ACHN (cell line): ENCODE measurements at places on chromosomes 11 and 22.

DNA sequence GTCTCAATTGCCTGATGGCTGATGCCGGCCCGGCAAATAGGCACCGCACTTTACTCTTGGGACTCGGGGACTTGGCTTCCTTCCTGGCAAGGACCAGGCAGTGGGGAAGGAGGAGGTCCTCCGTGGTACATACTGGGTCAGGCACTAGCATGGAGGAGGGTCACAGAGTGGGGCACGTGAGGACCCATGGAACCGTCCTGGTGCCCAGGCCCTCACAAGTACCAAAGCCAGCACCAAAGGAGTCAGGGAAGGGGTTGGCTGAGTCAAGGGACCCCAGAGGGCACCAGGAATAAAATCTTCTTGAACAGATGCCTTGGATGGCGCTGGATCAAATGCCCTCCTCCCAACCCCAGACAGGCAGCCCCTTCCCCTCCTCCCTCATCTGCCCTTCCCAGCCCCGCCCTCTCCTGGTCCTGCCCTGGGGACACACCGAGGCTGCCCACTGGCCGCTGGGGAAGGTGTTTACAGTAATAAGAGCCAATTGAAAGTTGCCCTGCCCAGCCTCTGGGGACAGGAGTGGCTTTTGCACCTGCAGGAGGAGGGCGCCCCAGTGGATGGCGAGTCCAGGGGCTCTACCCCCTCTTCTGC lies 5.6 kb upstream of the CARNS1 start:
- DNase-seq, result no peak

DNA sequence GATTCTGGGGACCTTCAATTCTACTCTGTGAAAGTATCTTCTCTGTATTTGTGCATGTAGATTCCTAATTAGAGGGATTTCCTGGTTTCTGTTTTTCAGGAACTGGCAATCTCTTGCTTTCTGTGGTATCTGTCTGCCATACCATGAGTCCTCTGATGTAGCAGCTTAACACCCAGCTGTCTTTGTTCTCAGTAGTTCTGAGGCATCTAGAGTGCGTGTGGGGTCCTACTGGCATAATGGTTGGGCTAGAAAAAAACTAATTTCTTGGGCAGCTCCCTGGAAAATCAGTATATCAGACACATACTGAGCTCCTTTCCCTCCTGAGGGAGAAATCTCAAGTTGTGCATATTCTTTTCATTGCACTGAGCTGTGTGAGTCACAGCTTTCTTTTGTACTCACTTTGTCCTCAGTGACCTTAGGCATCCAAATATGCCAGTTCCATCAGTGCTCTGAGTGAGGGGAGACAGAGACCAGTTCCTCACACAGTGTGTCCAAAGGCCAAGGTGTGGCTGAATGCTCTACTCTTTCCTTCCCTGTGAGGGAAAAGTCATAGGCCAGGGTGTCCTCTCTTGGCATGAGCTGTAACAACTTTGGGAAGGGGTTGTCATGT lies 35.5 kb upstream of the SLC22A24 start:
- DNase-seq, result no peak

- no peak for DNase-seq
Observed at GRCh38 chr11:131973061-131973460, 602.6 kb downstream of the NTM start.

DNA sequence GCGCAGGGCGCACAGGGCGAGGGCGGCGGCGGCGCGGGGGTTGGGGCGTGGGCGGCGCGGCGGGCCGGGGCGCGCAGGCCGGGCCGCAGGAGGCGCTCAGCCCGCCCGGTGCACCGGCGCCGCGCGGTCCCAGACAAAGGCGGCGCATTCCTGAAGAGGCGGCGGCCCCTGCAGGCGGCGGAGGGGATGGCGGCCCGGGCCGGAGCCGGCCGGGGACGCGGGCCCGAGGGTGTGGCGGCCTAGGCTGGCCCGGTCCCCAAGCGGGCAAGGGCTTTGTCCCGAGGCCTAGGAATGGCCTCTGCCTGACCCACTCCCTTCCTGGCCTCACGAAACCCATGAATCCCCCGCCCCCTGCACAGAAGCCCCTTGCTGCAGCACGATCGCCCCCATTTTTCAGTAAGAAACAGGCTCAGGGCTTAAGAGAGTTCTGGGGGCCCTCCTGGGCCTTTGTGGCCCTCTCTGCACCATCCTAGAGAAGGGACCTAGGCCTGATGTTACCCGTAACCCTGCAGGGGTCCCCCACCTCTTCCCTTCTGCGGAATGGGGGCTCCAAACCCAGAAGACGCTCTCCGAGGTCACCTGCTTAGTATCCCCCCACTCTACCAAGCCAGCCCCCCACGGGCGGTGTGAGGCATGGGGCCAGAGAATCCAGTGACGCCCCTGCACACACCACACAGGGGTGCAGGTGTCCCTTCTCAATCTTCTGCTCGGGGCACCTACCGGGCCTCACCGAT lies at the start of gene RTN4R:
Gene RTN4R (minus strand): TSS at position 40 of the 734 bp plus-strand sequence. CDS start 226 bp downstream, outside the sequence.
- peak; percentile 67 for DNase-seq

DNA sequence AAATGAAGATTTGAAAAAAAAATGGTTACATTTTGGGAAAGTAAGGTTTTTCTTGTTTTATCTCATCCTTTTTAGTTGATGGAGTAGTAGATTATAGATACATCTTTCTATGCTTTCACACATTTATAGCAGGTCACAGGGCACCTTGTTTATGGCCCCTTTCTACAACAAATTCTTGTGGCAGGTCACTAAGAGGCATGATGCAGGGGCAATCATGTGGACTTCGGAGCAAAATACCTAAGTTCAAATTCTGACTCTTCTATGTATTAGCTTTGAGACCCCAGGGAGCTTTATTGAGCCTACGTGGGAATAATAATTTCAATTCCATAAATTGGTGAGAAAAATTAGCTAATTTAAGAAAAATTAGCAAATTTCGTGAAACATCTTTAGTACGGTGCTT lies 177.4 kb downstream of the DSCAML1 start:
- no peak for DNase-seq

GRCh38 chr22:19909350-19910179 lies 32.0 kb upstream of the COMT start:
- peak; percentile 68 for DNase-seq

DNA sequence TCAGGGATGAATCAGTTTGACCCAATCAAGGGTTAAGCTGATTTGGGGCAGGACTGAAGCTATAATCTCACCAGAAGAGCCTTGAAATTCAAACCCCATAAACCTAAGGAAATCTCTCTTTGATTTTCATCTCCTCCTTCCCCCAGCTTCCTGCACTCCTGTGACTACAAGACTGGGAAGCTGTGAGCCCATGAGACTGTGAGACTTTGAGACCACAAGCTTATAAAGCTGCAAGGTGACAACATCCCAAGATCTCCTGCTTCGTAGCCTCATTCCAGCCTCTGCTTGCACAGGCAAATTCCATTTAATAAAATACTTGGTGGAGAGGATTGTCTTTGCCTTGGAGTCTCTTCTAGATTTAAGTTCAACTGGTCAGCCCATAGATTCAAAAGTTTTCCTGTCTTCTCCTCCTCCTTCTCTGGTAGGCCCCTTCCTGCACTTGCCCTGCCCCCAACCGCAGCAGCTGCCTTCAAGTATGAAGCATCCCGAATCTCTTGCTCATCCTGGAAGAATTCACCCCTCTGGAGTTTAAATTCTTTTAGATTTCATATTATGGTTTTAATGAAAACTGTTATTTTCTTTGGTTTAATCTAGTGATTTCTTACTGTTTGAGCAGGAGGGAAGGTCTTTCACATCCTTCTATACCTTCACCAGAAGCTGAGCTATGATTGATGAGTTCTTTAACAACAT lies 42.1 kb downstream of the PAMR1 start:
- no peak for DNase-seq

- DNase-seq, result no peak
Observed at GRCh38 chr11:89487016-89487415, 4.2 kb downstream of the NOX4 start.

- DNase-seq, result no peak
Observed at GRCh38 chr11:107770551-107770951, 58.7 kb upstream of the SLN start.

DNA sequence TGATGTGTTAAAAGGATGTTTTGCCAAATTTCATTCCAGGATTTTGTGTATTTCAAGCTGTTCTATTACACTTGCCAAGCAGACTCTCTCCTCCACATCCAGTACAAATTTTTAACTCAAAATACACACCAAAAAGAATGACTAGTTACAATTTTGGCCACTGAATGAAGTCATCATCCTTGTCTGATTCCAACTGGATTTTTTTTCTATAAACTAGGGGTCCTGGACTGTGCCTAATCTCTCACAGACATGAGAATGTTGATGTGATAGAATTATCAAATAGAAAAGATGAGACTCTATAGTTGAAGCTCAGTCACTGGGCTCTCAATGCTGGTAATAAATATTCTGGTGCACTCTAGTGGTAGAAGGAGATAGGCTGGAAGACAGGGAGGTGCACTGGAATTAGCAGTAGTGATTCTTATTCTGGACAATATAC lies 85.8 kb downstream of the FANCF start:
- peak; percentile 15 for DNase-seq

DNA sequence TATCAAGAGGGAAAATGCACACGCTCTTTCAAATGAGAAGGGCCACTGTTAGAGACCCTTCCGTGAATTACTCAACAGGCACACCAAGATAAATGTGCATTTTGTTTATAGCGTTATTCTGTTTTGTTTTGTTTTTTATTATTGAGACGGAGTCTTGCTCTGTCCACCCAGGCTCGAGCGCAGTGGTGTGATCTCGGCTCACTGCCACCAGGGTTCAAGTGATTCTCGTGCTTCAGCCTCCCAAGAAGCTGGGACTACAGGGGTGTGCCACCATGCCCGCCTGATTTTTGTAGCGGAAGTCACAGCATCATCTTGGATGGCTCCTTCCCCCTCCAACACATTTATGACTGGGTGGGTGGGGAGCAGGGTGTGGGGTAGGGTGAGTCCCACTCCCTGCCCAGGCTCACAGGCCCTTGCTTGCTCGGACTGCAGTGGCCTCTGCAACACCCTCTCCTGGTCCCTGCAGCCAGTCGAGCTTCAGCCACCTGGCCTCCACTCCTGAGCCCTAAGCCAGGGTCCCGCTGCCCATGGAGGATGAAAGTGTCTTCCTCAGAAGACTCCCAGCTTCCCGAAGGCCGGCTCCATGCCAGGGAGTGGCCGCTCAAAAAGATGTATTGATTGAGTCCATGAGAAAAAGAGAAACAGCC lies 68.0 kb downstream of the RTL6 start:
- DNase-seq, result no peak

DNA sequence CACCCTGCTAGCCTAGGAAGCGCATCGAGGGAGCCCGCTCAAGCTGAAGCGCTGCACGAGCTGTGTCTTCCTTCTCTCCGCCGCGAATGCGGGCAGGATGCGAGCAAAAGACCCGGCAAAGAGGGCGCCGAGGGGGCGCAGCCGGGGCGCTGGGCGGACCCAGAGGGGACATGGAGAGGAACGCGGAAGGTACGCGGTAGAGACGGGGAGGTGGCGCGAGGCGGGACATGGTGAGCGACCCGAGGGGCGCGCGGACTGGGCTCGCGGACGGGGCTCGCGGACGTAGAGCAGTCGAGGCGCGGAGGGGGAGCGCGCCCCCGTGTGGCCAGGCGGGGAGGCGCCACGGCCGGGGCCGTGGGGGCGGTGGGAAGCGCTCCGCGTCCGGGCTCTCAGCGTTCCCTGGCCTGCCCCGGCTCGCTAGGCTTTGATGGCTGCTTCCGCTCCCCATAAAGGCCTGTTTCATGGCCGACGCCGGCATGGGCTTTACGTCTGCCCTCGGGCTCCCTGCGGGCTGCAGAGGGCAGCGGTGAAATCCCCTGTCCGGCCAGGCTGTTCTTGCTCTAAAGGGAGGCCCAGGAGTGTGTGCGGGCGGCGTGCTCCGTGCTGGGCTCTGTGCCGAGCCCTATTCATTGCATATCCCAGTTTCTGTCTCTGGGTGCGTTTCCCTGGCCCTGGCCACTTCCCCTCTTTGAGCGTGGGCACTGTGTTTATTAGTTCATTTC lies 31.2 kb upstream of the TRIM29 start:
- DNase-seq, result peak; percentile 47

DNA sequence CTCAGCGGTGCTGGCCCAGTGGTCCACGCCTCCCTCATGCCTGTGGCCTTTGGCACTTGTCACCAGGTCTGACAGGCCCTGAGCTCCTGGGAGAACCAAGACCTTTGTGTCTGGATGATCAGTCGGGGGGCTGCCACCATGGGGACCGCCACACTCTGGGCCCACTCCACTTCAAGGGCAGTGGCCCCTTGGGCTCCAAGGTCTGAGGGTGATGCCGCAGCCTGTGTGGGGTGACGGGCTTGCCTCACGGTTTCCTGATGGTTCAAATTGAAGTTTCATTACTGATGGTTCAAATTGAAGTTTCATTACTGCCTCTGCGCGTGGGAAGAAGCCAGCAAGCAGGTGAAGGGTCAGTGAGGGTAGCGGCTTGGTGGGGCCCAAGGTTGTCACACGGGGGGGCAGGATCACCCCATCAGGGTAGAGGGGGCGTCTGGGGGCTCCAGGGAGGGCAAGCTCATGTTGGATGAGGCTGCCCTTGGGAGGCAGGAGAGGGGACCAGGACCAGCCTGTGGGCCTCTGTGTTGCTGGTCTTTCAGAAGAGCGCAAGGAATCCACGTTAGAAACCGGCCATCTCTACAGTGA lies 27.5 kb downstream of the TRMU start:
- DNase-seq, result no peak

- no peak for DNase-seq
Observed at GRCh38 chr11:83035070-83035854, 36.4 kb downstream of the RAB30 start.

DNA sequence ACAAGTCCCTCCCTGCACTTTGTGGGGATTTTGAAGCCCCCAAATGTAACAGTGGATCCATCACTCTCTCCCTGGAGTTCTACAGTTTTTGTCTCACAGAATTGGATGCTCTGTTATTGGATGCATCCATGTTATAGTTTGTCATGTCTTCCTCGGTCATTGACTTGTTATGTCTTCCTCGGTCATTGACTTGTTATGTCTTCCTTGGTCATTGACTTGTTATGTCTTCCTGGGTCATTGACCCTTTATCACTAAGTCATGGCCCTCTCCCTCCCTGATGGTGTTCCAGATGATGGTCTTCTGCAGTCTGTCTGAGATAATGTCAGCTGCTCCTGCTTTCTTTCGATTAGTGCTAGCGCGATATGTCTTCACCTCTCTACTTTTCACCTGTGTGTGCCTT lies 981.5 kb downstream of the BRD1 start:
- no peak for DNase-seq

- DNase-seq, result no peak
Observed at GRCh38 chr11:64314805-64315561, 2.4 kb downstream of the TRMT112 start.

DNA sequence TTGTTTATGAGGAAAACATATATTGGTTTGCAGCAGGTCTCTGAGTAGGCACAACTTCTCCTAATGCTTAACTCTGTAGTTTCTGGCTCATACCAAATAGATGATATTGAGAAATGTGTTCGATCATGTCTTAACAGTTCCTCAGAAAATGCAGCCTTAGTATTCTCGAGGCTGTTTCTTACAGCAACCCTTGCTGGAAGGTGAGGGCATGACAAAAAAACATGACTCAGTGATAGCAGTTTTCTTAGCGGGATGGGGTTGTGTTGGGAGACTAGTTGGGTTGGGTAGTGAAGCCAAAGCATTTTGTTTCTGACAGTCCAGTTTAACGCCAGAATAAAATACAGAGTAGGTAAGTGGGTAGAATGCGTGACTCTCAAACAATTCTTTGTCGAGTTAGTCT lies 94.7 kb upstream of the PARVA start:
- DNase-seq, result no peak
